Left lung (tissue), 14 donors: ENCODE measurements at places on chromosomes 2 and 18. TPM values are rescaled to one million over a fixed set of nuclear protein-coding genes. Genes with fewer than 3 reads are reported as not detected.

Gene PSMA8
- polyA plus RNA-seq = not detected

Gene RAMP1
- polyA plus RNA-seq = 12.6 TPM

Gene GNLY
- 1.6 TPM for polyA plus RNA-seq

Gene MAP3K19
- polyA plus RNA-seq = 4.8 TPM

Gene FIGN
- polyA plus RNA-seq = 7.9 TPM

Gene KHK
- 4.7 TPM for polyA plus RNA-seq

Gene IL18RAP
- polyA plus RNA-seq = 0.43 TPM

Gene NAT8
- polyA plus RNA-seq = 0.97 TPM

Gene ASAP2
- polyA plus RNA-seq = 36.1 TPM

Gene GAL3ST2
- polyA plus RNA-seq = 0.28 TPM

Gene TUBB8B
- 0.42 TPM for polyA plus RNA-seq

Gene UGT1A5
- polyA plus RNA-seq = not detected

Gene CHCHD5
- 19.7 TPM for polyA plus RNA-seq

Gene DTNA
- 13.1 TPM for polyA plus RNA-seq

Gene SNTG2
- 0.31 TPM for polyA plus RNA-seq

Gene GRP
- 58.1 TPM for polyA plus RNA-seq

Gene DCTN1
- polyA plus RNA-seq = 160 TPM

Gene SLC23A3
- polyA plus RNA-seq = 2.6 TPM

Gene HMSD
- polyA plus RNA-seq = 1.5 TPM

Gene SLC9A4
- polyA plus RNA-seq = 0.06 TPM
